ENCODE measurements at places on chromosomes 6 and 20.

DNA sequence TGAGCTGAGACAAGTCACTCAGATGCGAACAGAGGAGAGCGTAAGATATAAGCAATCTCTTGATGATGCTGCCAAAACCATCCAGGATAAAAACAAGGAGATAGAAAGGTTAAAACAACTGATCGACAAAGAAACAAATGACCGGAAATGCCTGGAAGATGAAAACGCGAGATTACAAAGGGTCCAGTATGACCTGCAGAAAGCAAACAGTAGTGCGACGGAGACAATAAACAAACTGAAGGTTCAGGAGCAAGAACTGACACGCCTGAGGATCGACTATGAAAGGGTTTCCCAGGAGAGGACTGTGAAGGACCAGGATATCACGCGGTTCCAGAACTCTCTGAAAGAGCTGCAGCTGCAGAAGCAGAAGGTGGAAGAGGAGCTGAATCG is 9.5 kb upstream of the SNRNP48 start:
- no peak for DNase-seq

DNA sequence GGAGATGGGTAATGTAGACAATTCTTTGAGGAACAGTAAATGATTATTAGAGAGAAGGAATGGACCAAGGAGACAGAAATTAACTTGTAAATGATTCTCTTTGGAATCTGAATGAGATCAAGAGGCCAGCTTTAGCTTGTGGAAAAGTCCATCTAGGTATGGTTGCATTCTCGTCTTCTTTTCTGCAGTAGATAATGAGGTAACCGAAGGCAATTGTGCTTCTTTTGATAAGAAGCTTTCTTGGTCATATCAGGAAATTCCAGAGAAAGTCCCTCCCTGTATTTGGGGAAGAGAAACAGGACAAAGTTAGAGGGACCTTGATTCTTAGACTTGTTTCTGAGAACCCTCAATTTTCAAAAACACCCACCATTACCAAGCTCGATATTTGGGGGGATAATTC is 109.1 kb upstream of the PRSS16 start:
- DNase-seq = no peak

GRCh38 chr6:149889326-149889725 is 8.6 kb downstream of the RAET1E start:
- no peak for DNase-seq

- DNase-seq = no peak
Observed at GRCh38 chr6:109258129-109258528, 124.1 kb downstream of the CD164 start.

- DNase-seq = no peak
Observed at GRCh38 chr6:111631018-111631417, 25.3 kb upstream of the TRAF3IP2 start.

GRCh38 chr20:41567615-41568014 is 50.6 kb downstream of the CHD6 start:
- DNase-seq = no peak

DNA sequence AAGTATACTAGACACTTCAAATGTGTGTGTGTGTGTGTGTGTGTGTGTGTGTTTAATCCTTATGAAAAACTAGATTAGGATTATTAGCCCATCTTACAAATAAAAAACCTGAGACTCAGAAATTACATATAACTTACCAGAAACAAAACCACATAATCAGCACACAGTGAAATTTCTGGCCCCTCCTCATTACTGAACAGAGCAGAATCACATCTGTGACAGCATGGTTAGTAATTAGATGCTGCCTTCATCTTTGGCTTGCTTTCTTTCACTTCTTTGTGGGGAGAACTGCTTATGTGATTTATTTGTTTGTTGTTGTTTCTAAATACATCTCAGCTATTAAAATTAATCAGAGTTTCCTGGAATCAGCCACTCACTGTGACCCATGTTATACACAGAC is 267.1 kb downstream of the TENT5A start:
- no peak for DNase-seq

DNA sequence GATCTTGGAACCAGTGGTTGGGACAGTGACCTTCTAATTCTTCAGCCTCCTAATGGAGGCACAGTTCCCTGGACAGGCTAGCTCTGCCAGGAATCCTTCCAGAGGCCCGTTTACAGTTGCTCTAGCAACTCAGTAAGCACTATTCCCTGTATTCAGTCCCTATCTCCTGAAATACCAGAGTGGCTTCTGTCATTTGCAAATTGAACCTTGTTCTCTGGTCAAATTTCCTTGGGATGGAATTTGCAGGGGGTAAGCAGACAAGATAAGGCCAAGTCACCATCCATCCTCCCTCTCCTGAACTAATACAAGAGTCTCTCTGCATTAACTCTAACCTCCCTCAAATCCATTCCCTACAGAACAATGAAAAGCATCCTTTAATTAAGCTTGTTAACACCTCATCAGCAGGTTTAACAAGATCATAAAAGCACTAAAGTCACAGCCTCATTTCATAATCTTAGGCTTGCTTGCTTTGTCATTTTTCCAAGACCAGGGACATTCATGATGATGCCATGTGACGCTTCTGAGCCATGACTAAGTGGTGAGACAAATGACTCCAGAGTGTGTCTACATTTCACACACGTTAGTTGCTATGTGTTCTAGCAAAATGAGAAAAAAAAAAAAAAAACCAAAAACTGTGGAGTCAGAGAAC is 37.1 kb downstream of the SLC22A23 start:
- no peak for DNase-seq

DNA sequence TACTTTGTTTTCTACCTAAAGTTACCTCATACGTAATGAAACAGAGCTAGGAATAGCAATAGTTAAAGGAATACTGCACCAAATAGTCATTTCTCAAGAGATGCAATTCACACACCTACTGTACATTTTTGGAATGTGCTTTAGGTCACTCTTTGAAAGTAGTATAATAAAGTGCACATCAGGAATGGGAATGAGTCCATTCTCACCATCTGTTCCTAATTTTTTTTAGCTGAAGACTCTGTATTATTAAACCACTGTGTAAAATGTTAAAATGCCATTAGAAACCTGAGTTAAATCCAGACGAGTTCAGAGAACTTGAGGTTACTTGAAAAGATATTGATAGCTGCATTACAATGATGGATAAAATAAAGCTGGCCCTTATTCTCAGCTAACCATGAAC is 51.9 kb upstream of the EPHA7 start:
- DNase-seq = no peak
